ENCODE measurements at places on chromosomes 11 and 22.

DNA sequence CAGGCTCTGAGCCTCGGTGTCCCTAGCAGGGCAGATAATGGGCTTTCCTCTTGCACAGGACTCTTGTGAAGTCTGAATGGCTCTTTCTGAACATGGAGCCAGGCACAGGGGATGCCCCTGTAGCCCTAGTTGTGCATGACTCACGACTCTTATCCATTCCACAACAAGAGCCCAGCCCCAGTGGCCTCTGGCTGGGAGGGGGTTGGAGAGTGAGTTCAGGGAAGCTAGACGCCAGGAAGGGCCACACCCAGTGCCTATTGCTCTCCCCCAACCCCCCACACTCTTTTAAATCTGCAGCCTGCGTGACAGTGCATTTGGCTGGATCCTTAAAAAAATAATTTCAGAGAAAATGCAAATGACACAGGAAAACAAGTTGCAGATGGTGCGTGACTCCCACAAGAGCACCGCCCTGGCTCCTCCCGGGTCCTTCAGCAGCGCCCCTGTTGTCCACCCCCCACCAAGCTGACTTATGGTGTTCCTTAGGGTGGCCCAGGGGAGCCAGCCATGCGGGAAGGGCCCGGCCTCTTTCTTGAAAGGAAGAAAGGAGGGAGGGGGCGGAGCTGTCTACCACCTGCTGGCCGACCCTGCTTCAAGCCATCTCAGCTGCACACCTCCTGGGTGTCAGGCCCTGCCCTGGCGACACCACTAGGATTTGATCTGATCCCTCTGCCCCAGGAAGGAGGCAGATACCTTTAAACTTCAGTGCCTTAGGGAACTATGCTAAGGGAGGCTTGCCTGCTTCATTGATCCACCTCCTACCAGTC lies 74.7 kb downstream of the MN1 start:
- DNase-seq: no peak

GRCh38 chr11:102793677-102794290 lies 4.2 kb downstream of the MMP1 start:
- no peak for DNase-seq

- DNase-seq: no peak
Measured at GRCh38 chr22:49307870-49308269, 519.8 kb downstream of the BRD1 start.

DNA sequence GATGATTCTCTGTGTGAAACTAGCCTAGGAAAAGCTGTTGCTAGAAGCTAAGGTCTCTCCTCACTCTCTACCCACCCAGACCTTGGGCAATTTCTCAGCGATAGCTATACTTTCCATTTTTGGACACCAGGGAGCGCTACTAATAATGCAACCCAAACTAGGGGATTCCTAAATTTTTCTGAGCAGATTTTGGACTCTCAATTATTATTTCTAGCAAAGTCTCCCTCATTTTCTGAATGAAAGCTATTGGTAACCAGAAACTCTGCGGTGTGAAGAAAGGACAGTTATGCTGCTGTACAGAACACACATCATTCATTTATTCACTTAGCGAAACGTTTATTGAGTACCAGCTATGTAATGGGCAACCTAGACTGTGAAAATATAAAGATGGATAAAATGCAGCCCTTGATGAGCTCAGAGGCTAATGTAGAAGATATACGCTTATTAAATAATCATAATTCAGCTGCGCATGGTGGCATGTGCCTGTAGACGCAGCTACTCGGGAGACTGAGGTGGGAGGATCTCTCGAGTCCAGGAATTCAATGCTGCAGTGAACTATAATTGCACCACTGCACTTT lies 6.1 kb upstream of the STIM1 start:
- DNase-seq: no peak

- DNase-seq: no peak
Measured at GRCh38 chr11:119729951-119730613, 1.1 kb upstream of the NECTIN1 start.

DNA sequence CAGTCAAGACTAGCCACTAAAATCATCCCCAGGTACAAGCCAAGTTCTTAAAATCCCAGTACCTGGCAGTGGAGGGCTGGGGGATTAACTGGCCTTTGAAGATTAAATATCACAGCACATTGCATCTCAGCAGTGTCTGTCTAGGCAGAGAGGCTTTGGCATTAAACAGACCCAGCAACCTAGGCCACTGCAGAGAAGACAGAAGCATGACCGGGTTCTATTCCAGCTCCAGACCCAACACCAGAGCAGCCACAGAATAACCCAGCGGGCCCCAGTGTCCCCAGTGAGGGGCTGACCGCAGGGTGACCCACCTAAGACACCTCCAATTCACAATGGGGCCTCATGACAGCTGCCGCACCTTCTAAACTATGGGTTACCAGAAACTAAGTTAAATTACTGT lies 88.2 kb downstream of the SHANK2 start:
- no peak for DNase-seq

DNA sequence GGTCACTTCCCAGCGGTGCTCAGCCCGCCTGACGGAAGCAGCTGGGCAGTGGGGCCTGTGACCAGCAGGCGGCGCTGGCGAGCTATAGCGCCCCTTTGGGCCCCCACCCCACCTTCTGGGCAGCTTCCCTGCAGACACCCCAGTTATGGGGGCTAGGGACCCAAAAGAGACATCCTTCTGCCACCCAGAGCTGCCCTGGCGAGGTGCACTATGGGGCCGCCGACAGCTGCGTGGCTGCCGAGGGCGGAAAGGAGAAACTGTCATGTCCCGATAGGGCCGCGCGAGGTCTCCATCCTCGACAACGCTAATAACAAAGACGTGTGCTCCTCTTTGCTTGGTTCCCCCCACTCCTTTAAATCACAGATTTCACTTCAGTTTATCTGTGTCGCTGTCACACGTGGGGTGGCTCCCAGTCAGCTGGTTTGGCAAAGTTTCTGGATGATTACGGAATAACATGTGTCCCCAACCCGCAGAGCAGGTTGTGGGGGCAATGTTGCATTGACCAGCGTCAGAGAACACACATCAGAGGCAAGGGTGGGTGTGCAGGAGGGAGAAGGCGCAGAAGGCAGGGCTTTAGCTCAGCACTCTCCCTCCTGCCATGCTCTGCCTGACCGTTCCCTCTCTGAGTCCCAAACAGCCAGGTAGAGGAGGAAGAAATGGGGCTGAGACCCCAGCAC lies 673 bp upstream of the MYO7A start:
- no peak for DNase-seq

DNA sequence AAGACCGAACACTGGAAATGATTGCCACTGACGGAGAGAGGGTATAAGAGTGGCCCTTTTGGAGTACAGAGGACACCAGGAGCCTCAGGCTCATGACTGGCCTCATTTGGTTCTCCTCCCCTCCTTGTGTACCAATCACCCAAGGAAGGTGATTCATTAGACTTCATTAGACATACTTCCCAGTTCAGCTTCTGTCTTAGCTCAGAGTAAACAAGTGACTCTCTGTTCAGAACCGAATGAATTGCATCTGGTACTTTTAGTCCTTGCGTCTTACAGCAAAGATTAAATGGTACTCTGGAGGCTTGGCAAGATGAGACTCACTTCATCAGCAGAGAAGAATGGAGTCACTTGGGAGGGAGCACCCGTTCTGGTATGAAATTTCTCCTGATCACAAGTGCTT lies 75.2 kb downstream of the ZNRF3 start:
- DNase-seq: no peak

- no peak for DNase-seq
Measured at GRCh38 chr11:62954478-62954877, 30.3 kb downstream of the SLC22A6 start.

GRCh38 chr11:112454841-112455240 lies 194.2 kb upstream of the PLET1 start:
- DNase-seq: no peak

- no peak for DNase-seq
Measured at GRCh38 chr11:123083623-123084029, 21.7 kb upstream of the HSPA8 start.
